ENCODE measurements at places on chromosomes 12 and 14.

- DNase-seq, result peak; percentile 31
Measured at GRCh38 chr12:6827437-6827911, 733 bp upstream of the P3H3 start.

- no peak for DNase-seq
Measured at GRCh38 chr14:68978172-68978911, 760 bp downstream of the ACTN1 start.

DNA sequence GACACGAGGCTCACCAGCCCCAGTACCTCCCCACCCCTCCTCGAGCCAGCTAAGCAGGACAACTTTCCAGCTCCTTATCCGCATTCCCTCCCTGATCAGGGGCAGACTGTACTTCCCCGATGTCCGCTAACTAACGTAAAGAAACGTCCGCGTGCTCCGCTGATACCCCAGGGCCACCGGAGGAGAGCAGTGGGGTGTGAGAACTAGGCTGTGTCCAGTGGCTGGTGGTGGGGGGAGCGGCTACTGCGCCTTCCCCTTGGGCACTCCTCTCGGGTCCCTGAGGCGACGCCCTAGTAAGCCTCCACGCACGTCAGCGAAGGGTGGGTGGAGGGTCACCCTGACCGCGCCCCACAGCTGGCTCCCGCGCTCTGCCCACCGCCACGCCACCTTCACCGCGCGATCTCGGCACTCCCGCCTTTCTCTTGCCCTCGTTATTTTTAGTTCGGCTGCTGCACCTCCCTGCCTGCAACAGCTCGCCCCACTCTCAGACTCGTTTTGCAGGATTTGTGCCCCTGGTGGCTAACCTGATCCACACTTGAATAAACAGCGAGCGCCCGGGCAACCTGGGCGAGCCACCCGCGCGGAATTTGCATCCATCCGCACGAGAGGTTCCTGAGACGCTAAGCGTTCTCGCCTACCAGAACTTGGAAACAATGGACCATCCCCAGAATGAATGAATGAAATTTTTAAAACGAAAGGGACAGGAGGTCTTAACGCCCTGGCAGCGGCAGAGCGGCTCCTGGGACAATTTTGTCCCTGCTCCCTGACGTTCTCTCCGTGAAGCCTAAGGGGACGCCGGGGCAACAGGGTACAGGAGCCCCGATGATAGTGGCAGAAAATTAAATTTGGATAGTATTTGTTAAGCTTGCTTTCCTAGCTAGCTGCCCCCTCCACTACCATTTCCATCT is 6.9 kb upstream of the BMP4 start:
- DNase-seq, result no peak

DNA sequence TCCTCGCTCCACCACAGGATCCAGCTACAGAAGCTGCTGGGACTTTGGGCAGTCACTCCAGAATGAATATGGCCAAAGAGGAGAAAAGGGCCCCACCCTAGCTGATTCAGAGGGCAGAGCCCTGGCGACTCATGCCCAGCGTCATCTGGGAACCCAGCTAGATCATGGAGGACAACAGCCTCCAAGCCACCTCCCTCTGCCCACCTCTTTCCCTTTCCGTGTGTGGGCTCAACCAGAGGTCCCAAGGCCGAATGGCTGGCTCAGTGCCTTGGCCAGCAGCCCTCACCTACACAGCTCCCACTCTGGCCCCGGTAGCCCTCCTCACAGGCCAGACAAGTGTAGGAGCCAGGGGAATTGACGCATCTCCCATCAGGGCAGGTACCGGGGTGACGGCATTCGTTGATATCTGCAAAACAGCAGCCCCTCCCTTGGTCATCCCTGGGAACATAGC is 17.4 kb downstream of the ISCA2 start:
- no peak for DNase-seq

GRCh38 chr12:619346-619745 is 43.9 kb downstream of the NINJ2 start:
- no peak for DNase-seq

DNA sequence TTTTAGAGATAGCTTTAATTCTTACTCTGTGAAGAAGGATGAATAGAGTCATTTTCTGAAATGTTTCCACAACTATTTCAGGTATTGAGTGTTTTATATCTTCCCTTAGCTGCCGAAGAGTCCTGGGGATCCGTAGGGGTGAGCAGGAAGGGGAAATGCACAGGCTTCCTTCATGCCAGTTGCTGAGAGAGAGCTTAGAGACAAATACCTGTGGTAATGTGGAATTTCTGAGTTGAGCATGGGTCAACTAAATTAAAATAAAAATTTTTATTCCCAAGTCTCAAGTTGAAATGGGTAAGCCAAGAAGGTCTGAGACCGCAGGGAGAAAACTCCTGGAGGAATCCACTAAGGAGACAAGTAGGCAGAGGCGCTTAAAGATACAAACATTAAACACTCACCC is 185.7 kb downstream of the DAD1 start:
- no peak for DNase-seq
